ENCODE measurements at places on chromosomes 5 and 9.

DNA sequence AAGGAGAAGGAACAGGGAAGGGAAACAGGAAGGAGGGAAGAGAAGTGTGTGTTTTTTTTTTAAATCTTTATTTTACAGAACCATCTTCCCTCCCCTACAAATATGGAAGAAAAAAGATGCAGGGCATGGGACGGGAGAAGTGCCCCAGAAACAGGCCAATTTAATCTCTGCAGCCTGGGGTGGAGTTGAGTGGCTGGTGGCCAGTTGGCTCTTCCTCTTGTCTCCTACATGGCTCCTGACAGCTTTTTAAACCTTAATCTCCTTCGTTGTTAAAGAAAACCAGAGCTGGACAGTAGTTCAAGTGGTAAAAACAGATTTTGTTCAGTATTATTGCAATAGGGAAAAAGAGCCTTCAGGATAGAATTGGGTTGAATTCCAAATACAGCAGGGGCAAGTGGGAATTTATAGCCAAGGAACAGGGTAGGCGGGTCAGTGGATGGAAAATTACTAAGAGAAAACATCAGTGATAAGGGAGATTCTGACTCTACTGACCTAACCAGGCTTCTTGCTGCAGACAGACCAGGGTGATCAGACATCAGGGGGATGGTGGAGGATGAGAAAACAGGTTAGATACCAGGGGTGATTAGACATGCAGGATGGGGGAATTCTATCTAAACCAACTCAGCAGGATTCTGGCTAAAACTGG is 125.1 kb upstream of the CLINT1 start:
- H3K36me3 ChIP-seq = peaks cover 5% of the 10 kb centered on the region
- no peak overlapping the region for H3K27ac ChIP-seq
- H3K4me3 ChIP-seq = no peak overlapping the region
- no peaks in the 10 kb centered on the region for H3K4me1 ChIP-seq
- peaks cover 28% of the 10 kb centered on the region for H3K27me3 ChIP-seq

GRCh38 chr5:33688066-33688465 is 203.7 kb downstream of the ADAMTS12 start:
- no peak overlapping the region for H3K27ac ChIP-seq
- no peak overlapping the region for H3K4me3 ChIP-seq
- H3K36me3 ChIP-seq = no peaks in the 10 kb centered on the region
- H3K27me3 ChIP-seq = no peaks in the 10 kb centered on the region
- no peak for DNase-seq
- H3K4me1 ChIP-seq = no peaks in the 10 kb centered on the region

GRCh38 chr5:28505121-28505520 is 1466.7 kb upstream of the CDH9 start:
- no peaks in the 10 kb centered on the region for H3K27me3 ChIP-seq
- no peaks in the 10 kb centered on the region for H3K36me3 ChIP-seq
- H3K4me1 ChIP-seq = no peaks in the 10 kb centered on the region
- no peak overlapping the region for H3K4me3 ChIP-seq

GRCh38 chr9:72586388-72587130 is 65.2 kb downstream of the TMC1 start:
- H3K27ac ChIP-seq = peak overlapping the region; percentile 36
- H3K4me3 ChIP-seq = no peak overlapping the region
- peak; percentile 23 for DNase-seq
- H3K4me1 ChIP-seq = peaks cover 8% of the 10 kb centered on the region

Measured in effector memory CD8-positive, alpha-beta T cell (primary cell).